ENCODE measurements at places on chromosomes 1 and 21.

DNA sequence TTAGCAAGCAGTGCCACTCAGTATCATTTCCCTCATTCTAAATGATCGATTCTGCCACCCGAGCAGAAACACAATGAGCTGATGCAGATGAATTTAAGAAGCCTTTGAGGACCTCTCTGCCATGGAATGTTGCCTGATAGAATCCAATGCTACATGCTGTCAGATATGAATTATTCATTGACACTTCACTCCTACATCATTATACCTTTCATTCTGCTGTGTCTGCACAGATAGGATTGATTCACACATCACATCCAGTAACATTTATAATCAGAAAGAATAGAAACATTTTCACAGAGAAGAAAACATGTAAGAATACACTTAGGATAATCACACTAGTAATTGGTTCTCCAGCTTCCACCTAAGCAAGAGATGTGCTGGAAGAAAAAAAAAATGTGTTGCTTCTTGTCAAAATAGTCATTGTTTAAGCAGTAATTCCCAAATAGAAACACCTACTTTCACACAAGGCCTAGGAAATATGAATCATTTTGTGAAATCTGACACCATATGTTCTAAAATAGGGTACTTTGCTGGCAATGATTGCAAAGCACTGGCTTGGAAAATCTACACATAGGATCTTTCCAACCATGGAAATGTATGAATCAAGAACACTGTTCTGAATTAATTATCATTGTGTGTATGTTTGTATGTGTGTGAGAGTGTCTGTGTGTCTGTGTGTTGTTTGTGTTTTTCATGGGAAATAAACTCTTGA lies 110.1 kb downstream of the GRIK1 start:
- no peak for DNase-seq

GRCh38 chr1:182315167-182315556 lies 76.4 kb downstream of the GLUL start:
- no peak for DNase-seq

DNA sequence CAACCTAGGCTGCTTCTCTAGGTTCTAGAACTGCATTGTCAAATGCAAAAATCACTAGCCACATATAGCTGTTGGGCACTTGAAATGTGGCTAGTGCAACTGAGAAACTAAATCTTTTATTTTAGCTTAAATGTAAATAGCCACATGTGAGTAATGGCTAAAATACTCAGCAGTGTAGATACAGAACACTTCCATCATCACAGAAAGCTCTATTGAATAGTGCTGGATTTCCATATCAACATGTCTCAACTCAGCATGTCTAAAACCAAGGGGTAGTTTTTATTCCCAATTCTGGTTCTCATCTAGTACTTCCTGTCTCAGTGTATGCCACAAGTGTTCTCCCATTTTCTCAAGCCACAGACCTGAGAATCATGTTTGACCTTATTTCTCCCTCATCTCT lies 7.5 kb upstream of the TP53BP2 start:
- DNase-seq = no peak

GRCh38 chr1:59485949-59486348 lies 189.1 kb downstream of the FGGY start:
- DNase-seq = no peak

- DNase-seq = no peak
These were observed 1.5 kb downstream of the PLK3 start for GRCh38 chr1:44801491-44802305.

DNA sequence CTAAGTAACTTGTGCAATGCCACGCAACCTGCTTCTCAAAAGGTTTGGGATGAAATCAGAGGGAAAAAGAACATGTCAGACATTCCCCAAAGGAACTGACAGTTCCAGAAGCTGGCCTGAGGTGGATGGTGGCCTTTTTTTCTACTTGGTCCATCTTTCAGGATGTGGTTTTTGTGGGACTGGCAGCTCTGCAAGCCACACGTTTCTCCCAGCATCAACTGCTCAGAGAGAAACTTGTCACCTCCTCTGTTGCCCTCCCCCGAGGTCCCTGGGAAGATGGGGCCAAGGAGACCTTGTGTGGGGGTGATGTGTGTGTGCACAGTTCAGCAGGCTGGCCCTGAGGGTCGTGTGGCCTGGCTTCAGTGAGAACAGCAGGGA lies 2.5 kb upstream of the DHRS3 start:
- no peak for DNase-seq

DNA sequence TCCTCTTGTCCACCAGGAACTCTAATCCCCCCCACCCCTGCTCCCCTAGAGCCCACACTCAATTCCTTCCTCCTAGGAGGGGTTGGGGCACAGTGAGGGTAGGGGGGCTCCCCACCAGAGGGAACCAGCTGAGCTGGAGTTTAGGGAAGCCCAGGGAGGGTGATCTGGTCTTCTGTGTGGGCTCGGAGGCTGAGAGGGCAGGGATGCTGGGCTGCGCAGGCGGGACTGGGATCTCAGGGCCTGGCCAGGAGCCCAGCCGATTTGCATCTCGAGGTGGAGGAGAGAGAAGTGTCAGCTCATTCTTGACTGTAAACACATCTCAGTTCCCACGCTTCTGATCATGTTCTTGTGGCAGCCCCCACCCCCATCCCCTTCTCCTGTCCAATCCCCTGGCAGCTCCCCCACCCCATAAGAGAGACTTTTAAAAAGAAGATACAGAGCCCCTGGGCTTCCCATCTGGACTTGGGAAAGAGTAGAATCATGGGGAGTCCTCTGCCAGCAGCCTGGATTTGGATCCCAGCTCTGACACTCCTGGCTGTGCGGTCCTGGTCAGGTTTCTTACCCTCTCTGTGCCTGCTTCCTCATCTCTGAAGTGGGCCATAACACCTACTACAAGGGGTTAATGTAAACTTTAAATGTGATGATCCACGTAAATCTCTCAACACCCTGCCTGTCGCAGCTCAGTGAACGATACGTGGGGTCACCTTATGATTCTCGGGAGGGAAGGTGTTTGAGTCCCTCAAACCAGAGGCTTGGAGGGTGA lies 6.6 kb downstream of the PEAR1 start:
- no peak for DNase-seq
